ENCODE measurements at places on chromosomes 3 and 15. TPM values are rescaled to one million over a fixed set of nuclear protein-coding genes. Genes with fewer than 3 reads are reported as not detected.

Gene MME
- total RNA-seq, result 3.8 TPM

Gene TMEM212
- total RNA-seq, result not detected

Gene TSEN2
- 16.5 TPM for total RNA-seq

Gene TICRR
- total RNA-seq, result 6.0 TPM

Gene LINGO1
- total RNA-seq, result under 0.01 TPM

Gene CCR9
- total RNA-seq, result not detected

Gene CD200
- total RNA-seq, result 1.4 TPM

Gene CADPS
- not detected for total RNA-seq

Gene TF
- not detected for total RNA-seq

Gene LRRIQ4
- not detected for total RNA-seq

Gene PTX3
- total RNA-seq, result 258 TPM

Gene ERC2
- total RNA-seq, result 0.13 TPM

Gene MUC20
- not detected for total RNA-seq

Gene MUSTN1
- total RNA-seq, result not detected

Gene DUOX2
- not detected for total RNA-seq

Gene ILDR1
- not detected for total RNA-seq

Gene MEX3B
- 3.0 TPM for total RNA-seq

Gene ZNF860
- total RNA-seq, result 1.6 TPM

Gene SCG5
- total RNA-seq, result 0.30 TPM

Gene ZNF80
- not detected for total RNA-seq

Gene SSUH2
- not detected for total RNA-seq

Gene GATM
- total RNA-seq, result 0.69 TPM

Gene HEG1
- 41.0 TPM for total RNA-seq

Gene SMCO1
- not detected for total RNA-seq

Gene HEXA
- 72.6 TPM for total RNA-seq

Gene LRRC15
- 0.20 TPM for total RNA-seq

Gene ANKDD1A
- 0.73 TPM for total RNA-seq

Gene THSD4
- total RNA-seq, result 43.2 TPM

Gene DGKG
- total RNA-seq, result 2.9 TPM

Gene MAP1A
- total RNA-seq, result 0.84 TPM

Gene RAB43
- total RNA-seq, result 23.4 TPM

Gene TLR9
- not detected for total RNA-seq

Gene ITIH4
- 0.15 TPM for total RNA-seq

Gene NKIRAS1
- total RNA-seq, result 5.6 TPM

Gene PTH1R
- total RNA-seq, result not detected

Gene CFAP44
- total RNA-seq, result 0.53 TPM

Gene FETUB
- total RNA-seq, result not detected

Gene APBA2
- 29.7 TPM for total RNA-seq

Gene ACTC1
- not detected for total RNA-seq

Gene SLC27A2
- 1.2 TPM for total RNA-seq

Gene ATP8B4
- under 0.01 TPM for total RNA-seq

Gene CTSH
- total RNA-seq, result 84.1 TPM

Gene CCR2
- total RNA-seq, result not detected

Gene HDGFL3
- total RNA-seq, result 56.0 TPM

Gene PLS1
- total RNA-seq, result 1.2 TPM

Gene PPM1L
- 2.5 TPM for total RNA-seq

Gene TP63
- total RNA-seq, result not detected

Gene CDHR4
- not detected for total RNA-seq

Gene SPPL2A
- total RNA-seq, result 166 TPM

Gene STAB1
- total RNA-seq, result 149 TPM

Gene AHSG
- not detected for total RNA-seq

All from mammary microvascular endothelial cell (primary cell).